ENCODE measurements at places on chromosomes 5 and 9. TPM values are rescaled to one million over a fixed set of nuclear protein-coding genes. Genes with fewer than 3 reads are reported as not detected.

Gene CDH9
- not detected for total RNA-seq

Gene PLEKHG4B
- total RNA-seq, result under 0.01 TPM

Gene TMED9
- 152 TPM for total RNA-seq

Gene KIF12
- total RNA-seq, result not detected

Gene FOXD4L4
- total RNA-seq, result 0.32 TPM

Gene HTR4
- not detected for total RNA-seq

Gene FGF10
- 0.79 TPM for total RNA-seq

Gene TRIM36
- total RNA-seq, result 0.09 TPM

Gene LRRC19
- not detected for total RNA-seq

Gene NR5A1
- not detected for total RNA-seq

Gene S100Z
- total RNA-seq, result not detected

Gene SLC25A2
- not detected for total RNA-seq

Gene FGF18
- under 0.01 TPM for total RNA-seq

Gene DEPDC1B
- 1.0 TPM for total RNA-seq

Gene SLC27A6
- not detected for total RNA-seq

Gene BTNL8
- total RNA-seq, result not detected

Gene PPP2R2B
- under 0.01 TPM for total RNA-seq

Gene SMARCA2
- 48.9 TPM for total RNA-seq

Gene PHF24
- 0.16 TPM for total RNA-seq

Gene PTPN3
- 0.17 TPM for total RNA-seq

Gene SLC6A18
- total RNA-seq, result not detected

Gene DNAH5
- 0.47 TPM for total RNA-seq

Gene ANGPTL2
- 55.8 TPM for total RNA-seq

Gene ZER1
- total RNA-seq, result 19.1 TPM

Gene IFNK
- total RNA-seq, result not detected

All from bronchial smooth muscle cell (primary cell).